ENCODE measurements at places on chromosomes 12 and 14.

GRCh38 chr12:52079576-52080402 lies at the start of gene SMIM41:
Gene SMIM41, plus strand, starts transcription at chr12:52079704. Its CDS starts 76 bp downstream, at chr12:52079780.
- no peak for DNase-seq

GRCh38 chr14:55758796-55759195 lies 178.8 kb downstream of the KTN1 start:
- DNase-seq = no peak

DNA sequence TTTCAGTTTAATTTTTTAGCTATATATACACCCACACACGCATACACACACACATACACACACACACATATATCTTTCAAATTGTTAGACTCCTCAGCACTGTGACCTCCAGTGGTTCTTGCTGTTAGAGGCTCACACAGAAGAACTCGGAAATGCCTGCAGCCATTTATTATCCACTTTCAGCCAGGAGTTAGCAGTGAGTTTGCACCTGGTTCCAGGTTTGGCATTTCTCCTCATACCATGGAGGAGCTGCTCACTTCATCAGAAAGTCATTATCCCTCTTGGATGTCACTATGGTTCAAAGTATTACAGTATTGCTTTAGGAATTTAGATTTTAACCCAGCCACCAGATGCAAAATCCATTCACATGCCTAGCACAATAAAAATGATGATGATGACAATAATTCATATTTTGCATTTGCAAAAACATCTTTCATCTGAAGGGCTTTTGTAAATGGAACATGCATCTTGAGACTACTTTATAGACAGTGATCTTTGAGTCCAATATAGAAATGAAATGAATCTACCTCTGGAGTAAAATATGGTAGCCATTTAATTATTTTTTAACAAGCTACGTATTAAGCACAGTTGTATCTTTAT lies 42.3 kb downstream of the NPAS3 start:
- DNase-seq = no peak

DNA sequence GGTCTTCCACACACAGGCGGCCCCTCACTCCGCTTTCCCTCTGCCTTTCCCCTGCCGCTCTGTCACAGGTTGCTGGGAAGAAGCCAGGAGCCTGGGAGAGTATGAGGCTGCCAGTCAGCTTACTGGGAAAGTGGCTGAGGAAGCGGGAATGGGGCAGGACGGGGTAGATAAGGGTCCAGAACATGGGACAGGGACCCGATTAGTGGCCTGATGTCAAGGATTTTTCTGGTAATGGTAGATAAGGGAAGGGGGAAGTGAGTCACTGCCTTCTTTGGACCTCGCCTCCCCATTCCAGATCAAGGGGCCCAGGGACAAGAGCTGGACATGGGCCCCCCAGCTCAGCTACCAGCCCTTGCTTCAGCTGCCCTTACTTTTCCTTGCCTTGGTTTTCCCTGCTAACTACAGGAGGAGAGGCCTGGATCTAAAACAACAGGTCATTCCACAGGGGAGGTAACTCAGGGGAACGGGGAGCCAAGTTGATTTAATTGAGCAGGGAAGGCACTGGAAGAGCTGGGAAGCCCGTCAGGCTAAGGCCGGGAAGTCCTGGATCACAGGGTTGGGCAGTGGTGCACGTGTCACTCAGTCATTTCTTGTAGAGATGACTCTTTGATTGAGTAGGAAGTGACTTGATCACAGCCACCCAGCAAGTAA lies 3.5 kb upstream of the LPAR5 start:
- no peak for DNase-seq

DNA sequence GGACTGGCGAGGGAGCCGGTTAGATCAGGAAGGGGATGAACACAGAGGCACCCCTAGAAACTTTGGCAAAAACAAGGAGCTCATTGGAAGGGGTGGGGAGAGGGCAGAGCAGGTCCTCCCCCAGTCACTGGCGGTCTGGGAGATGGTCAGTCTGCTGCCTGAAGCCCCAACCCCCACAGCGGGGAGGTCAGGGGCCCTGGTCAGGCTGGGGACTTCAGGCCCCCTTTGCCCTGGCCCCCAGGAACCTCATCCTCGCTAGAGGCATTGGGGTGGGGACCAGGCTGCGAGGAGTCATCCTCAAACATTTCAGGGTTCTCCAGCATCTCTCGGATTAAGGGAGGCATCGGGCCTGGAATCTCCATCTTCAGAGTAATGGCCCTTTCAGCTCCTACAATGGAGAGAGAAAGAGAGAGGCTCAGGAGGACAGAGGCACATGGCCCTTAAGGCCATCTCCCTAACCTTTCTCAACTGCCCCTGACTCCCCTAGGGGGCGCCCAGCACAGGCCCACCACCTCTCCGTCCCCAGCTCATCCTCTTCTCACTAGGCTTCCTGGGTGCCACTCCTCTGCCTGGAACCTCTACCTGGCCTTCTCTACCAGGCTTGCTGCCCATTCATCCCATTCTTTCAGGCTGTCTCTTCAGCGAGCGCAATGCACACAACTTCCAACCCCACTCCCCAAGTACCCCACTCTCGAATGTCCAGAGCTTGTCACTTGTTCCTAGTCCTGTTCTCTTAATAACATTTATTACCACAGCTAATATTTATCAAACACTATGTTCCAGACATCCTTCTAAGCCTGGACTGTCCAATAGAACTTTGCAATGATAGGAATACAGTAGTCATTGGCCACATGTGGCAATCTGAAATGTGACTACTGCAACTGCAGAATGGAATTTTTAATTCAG lies 4.7 kb upstream of the ITGB7 start:
- no peak for DNase-seq

DNA sequence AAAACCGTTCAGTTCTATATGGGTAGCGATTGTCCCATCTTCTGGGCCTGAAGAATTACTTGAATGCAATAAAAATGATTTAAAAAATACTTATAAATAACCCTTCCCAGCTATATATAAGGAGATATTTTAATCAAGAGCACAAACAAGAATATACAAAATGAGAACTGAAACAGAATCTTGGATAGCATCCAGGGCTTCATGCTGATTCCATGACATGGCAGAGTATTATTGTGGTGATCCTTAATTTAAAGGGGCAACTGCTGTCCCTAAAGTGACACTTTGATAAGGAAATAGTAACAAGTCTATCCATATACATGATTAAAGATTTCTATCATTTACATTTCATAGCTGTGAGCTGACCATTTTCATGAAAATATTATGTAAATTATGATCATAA lies 18.8 kb downstream of the WBP11 start:
- no peak for DNase-seq

GRCh38 chr12:41108032-41108431 lies 80.1 kb upstream of the PDZRN4 start:
- DNase-seq = no peak

- no peak for DNase-seq
Observed at GRCh38 chr12:42469355-42470175, 120.0 kb downstream of the PRICKLE1 start.

DNA sequence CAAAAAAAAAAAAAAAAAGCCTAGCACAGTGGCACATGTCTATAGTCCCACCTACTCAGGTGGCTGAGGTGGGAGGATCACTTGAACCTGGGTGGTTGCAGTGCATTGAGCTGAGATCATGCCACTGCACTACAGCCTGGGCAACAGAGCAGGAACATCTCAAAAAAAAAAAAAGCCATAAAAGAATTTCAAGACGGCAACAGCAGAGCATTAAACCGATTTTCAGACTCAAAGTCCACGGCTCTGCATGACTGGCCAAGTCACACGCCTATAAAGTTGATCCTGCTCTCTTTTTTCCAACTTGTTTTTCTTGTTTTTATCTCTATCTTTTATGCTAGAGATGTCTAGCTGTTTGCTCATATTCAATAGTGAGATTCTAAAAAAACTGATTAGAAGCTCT lies 45.3 kb downstream of the FBXO34 start:
- DNase-seq = no peak

GRCh38 chr14:79016828-79017505 lies 846.8 kb downstream of the NRXN3 start:
- DNase-seq = no peak

GRCh38 chr14:104128981-104129380 lies 9.4 kb upstream of the KIF26A start:
- DNase-seq = no peak

GRCh38 chr14:39440975-39441374 lies 8.7 kb upstream of the FBXO33 start:
- no peak for DNase-seq

DNA sequence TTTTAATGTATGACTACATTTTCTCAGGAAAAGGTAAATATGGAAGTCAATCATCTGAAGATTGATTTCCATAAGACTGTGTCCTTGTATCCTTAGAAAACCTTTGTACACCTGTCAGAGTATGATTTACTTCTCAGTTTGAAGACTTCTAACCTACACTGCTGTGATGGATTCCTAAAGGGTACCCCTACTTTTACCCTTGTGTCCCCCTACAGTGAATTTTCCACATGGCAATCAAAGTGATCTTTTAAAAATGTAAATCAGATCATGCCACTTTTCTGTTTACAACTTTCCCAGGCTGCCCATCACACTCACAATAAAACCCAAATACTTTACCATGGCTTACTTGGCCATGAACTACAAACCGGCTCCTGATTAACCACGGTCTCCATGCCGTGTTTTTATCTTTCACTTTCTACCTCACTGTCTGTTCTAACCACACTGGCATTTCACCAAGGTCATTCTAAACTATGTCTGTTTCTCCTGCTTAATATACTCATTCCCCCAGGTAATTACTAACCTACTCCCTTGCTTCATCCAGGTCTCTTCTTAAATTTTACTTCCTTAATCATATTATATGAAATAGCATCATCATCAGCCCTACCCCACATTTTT lies 8.1 kb downstream of the DNAI7 start:
- no peak for DNase-seq

DNA sequence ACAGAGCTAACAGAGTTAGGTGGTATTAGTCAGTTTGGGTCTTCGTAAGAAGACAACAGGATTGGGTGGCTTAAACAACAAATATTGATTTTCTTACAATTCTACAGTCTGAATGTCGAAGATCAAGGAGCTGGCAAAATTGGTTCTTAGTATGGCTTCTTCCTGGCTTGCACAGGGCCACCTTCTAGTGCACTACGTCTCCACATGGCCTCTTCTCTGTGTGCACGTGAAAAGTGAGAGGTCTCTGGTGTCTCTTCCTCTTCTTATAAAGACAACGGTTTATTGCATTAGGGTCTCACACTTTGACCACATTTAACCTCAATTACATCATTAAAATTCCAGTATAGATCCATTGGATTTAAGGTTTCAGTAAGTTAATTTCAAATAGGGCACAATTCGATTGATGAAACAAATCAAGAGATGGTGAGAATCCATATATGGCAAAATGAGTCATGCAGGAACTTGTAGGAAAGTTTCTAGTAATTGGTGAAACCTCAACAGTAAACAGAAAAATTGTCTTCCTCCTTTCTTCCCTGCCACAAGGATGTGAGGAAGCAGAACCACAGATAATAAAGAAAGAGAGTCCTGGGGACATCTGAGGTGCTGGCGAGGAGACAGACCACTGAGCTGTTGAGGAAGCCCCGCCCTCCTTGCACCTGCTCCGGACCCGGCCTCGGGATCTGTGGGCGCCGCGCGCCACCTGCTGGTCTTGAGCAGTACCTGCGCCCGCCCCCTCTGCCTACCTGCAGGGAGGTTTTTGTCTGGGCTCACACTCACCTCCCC lies 846.7 kb downstream of the TMEM121 start:
- peak; percentile 77 for DNase-seq

DNA sequence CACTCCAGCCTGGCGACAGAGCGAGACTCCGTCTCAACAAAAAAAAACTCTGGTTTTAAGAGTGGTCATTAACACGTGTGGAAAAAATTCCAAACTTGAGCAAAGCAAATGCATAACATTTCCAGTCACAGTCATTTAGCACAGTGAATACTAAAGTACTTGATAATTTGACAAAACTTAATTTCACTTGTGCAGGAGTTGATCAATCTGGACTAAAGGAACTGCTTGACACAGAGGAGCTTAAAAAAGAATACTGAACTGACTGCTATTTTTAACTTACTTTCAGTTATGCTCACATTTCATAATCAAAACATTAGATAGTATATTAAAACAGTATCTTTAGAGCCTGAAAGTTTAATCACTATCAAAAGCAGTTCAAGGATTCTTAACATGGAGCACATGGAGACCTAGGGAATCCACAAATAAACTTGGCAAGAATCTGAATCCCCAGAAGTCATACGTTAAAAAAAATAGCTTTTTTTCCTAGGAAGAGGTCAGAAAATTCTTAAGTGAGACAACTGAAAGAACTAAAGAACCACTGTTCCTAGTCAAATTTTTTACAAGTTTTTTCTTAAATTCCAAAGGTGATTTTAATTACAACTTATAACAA lies 7.4 kb downstream of the UBE2N start:
- DNase-seq = no peak

DNA sequence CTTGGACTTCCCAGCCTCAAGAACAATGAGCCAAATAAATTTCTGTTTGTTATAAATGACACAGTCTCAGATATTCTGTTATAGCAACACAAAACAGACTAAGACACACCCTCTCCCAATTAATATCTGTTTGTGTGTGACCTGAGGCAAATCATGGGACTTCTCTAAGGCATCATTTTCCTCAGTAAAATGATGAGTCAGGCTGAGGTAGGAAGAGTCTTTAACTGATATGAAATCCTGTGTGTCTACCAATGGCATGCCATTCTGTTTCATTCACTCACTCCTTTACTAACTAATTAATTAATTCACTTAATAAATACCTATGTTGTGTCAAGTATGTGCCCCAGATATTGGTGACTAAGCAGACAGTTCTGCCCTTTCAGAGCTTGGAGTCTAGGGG lies 258.4 kb upstream of the CRY1 start:
- no peak for DNase-seq

- no peak for DNase-seq
Observed at GRCh38 chr14:65095633-65096205, 6.6 kb downstream of the MAX start.

DNA sequence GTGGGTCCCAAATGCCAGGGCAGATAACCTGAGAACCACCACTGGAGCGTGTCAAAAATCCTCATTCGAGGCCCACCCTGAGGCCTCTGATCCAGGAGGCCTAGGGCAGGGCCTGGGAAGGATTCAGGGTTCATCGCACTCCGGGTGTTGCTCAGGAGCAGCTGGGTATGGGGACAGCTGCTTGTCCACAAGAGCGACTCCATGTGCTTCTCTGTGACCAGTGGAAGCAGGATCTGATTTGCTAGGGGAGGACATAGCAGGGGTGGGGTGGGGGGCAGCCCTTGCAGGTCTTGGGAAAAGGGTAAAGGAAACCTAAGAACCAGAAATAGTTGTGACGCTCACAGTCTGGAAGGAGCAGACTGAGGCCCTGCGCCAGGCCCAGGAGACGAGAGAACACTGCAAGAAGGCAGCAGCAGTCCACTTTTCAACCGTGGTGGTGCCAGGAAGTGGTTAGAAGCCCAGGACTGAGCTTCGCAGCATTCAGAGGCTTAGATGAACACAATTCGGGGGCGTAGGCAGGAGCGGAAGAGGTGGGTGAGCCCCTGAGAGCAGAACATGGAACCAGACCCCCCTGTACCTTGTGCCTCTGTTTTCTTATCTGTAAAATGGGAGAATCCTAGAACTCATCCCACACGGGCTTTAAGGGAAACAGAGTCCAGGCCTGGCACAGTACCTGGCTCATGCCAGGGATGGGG lies 33.7 kb downstream of the ITPK1 start:
- peak; percentile 63 for DNase-seq

GRCh38 chr12:64824130-64824499 lies 332 bp upstream of the TBC1D30 start:
- DNase-seq = no peak

GRCh38 chr14:30691751-30692398 lies 69.8 kb downstream of the SCFD1 start:
- DNase-seq = no peak

- DNase-seq = no peak
Observed at GRCh38 chr14:59320361-59320760, 131.9 kb downstream of the DAAM1 start.

GRCh38 chr14:81579115-81579514 lies 45.5 kb upstream of the SEL1L start:
- DNase-seq = no peak

- no peak for DNase-seq
Observed at GRCh38 chr14:92600318-92601053, 86.9 kb downstream of the RIN3 start.

Measured in activated gamma-delta T cell treated with Interleukin-2 at 50 U/mL for 16 hours (primary cell).